ENCODE measurements at places on chromosomes 1 and 21.

- DNase-seq: no peak
Measured at GRCh38 chr1:116808848-116809508, 54.7 kb downstream of the CD2 start.

GRCh38 chr1:70475023-70475422 is 64.0 kb downstream of the CTH start:
- DNase-seq: no peak

GRCh38 chr1:59482986-59483385 is 186.1 kb downstream of the FGGY start:
- DNase-seq: no peak

DNA sequence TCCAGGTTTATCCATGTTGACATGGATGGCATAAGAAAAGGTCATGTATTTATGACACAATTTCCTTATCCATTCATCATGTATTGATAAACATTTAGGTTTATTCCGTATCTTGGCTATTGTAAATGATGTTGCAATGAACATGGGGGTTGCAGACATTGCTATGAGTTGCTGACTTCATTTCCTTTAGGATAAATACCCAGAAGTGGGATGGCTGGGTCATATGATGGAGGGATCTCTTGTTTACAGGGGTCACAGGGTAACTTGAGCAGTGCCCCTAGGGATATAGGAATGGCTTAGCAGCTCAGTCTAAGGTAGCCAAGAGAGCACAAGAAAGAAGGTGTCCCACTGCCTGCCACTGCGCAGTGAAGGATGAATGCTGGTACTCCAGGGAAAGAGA is 229.6 kb upstream of the COA6 start:
- no peak for DNase-seq

- DNase-seq: no peak
Measured at GRCh38 chr1:21724570-21724969, 55.4 kb upstream of the RAP1GAP start.

GRCh38 chr1:204348722-204349121 is 11.0 kb downstream of the PLEKHA6 start:
- DNase-seq: peak; percentile 85

- no peak for DNase-seq
Measured at GRCh38 chr21:35635261-35635660, 425.1 kb downstream of the SETD4 start.

DNA sequence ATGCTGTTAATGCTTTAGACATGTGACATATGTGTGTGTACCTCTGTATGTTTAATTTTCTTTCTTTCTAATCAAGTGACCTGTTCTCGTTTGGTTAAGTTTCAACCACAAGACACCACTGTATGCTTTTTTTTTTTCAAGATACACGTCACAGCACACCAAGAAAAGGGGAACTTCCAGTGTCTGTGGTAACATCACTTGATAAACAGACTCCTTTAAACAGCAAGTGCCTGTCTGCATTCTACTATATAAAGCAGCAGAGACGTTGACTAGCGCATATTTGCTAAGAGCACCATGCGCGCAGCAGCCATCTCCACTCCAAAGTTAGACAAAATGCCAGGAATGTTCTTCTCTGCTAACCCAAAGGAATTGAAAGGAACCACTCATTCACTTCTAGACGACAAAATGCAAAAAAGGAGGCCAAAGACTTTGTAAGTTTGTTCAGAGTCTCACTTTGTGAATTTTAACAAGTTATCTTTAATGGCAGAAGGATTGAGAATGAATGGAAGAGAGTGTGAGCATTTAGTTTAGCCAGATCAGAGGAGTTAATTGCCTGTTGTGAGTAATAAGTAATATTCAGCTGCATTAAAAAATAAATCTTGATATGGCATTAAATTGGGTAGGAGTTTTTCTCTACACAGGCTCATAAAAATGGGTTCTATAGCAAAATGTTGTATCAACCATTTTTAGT is at the start of gene RGS1:
TSS of gene RGS1 (plus strand) at position 275 of the 691 bp plus-strand sequence. CDS start at position 295, 20 bp downstream.
- no peak for DNase-seq

- peak; percentile 52 for DNase-seq
Measured at GRCh38 chr1:16926491-16927073, 4.9 kb downstream of the CROCC start.

DNA sequence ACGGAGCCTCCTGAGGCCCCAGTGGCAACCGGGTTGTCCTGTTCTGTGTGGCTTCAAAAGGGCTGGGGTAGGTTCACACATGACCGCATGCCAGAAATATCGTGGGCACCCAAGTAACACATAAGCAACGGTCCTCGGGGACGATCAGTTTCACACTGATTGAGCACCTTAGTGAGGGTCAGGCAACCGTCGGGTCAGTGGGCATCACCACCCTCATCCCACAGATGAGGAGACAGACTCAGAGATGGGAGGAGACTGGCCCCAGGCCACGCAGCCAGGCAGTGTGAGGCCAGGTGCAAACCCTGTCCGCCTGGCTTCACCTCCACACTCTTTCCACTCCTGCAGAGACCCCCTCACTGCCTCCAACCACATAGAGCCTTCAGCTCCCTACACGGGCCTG is 309.8 kb downstream of the MATN1 start:
- DNase-seq: no peak

DNA sequence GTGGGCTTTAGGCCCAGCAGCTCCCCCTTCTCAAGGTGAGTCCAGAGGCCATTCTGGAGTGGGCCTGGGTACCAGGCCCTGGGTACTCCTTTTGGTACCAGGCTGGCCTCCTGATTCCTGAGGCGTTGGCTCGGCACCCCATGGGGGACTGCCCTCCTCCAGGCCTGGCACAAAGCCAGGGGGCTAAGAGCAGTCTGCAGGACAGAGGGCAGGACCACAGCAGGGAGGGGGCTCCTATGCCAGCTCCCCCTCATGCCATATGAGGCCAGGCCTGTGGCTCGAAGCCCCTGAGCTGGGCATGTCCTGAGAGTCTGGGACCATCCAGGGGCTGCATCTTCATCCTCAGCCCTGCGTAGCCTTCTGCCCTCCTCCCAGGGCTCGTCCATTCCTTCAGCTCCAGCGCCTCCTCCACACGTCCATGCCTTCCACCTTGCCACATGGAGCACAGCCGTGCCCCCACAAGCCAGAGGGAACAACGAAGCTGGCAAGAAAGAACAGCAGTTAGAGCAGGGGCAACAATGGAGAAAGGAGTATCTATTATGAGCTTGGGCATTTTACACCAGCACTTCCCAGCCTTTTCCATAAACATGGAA is 3.2 kb downstream of the PHLDA3 start:
- no peak for DNase-seq

DNA sequence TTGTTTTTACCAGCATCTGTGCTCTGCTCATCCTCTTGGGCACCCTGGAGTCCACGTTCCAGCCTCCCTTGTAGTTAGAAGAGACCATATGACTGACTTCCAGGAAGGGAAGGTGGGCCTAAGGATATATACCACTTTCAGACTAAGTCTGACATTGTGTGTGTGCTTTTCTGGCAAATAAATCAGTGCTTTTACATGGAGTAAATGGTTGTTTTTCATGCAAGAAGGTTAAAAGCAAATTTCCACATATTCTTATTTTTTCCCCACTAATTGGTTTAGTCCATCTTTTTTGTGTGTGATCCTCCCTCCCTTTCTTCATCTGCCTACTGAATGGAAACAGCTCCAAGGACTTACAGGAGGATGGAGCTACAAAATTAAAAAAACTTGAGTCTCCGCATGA is 119.8 kb downstream of the TBX15 start:
- no peak for DNase-seq

DNA sequence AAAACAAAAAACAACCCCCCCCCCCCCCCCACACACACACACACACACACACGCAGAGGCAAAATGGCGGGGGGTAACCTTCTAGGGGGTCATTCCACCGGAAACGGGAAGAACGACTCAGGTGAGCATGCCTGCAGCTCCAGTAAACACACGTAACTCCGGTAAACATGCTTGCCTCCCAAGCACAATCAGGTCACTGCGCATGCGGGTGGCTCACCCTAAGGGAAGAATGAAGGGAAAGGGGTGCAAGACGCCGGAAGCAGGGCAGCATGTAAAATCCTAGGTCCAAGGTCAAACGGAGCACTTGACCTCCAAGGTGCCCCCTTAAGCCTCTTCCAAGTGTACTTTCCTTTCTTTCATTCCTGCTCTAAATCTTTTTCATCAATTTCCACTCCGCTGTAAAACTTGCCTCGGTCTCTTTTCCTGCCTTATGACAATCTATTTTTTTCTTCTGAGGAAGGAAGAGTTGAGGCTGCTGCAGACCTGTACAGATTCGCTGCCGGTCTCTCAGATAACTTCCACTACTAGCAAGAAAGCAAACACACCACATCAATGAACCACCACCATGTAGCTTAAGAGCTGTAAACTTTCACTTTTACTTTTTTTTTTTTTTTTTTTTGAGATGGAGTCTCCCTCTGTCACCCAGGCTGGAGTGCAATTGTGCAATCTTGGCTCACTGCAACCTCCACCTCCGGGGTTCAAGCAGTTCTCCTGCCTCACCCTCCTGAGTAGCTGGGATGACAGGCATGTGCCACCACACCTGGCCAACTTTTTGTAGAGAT is 21.0 kb upstream of the CBR3 start:
- no peak for DNase-seq

GRCh38 chr1:53576381-53576801 is 117.2 kb downstream of the DMRTB1 start:
- DNase-seq: peak; percentile 29

DNA sequence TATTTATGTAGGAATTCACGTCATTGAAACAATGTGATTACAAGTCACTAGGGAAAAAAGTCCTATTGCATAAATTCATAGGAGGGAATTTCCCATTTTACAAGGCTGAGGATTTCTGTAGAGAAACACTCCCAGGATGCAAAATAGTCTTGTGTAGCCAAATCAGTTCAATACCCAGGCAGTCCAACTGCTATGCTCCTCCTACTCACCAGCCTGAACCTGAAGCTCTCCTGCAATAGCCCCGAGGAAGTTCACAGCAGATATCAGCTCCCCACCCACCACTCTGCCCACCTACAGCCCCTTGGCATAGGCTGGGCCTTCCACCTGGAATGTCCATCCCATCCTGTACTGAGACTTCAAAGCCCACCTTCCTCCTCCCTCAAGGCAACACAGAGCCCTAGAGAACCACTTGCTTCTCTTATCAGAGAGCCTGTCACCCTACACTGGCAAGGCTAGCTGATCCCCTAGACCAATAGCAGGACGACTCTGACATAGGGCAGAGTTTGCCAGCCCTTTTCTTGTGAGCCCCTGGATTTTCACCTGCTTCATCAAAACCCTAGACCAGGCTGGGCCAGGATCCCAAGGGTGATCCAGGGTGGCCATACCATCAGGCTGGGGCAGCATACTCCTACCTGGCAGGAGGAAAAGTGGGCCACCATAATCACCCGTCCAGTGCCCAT is 1.5 kb downstream of the LSS start:
- DNase-seq: no peak

- no peak for DNase-seq
Measured at GRCh38 chr1:30645807-30646206, 77.6 kb downstream of the MATN1 start.
